ENCODE measurements at places on chromosomes 12 and 14.
A peak's percentile ranks its signal among the peaks of the same experiment; 100 is the strongest.

- no peak for DNase-seq
These were observed 731.2 kb downstream of the RERGL start for GRCh38 chr12:17358835-17359234.

GRCh38 chr12:23504043-23504442, 445.4 kb downstream of the SOX5 start:
- DNase-seq = no peak

DNA sequence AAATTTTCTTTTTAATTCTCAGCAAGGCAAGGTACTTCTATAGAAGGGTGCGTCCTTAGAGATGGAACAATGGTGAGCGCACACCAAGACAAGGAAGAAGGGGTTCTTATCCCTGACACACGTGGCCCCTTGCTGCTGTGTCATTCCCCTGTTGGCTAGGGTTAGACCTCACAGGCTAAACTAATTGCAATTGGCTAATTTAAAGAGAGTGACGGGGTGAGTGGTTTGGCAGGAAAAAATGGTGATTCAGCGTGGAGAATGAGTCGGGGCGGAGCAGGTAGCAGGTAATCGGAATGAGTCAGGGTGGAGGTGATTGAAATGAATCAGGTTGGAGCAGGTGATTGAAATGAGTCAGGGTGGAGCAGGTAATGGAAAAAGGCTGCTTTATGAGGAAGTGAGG, 36.3 kb upstream of the HECTD1 start:
- no peak for DNase-seq

DNA sequence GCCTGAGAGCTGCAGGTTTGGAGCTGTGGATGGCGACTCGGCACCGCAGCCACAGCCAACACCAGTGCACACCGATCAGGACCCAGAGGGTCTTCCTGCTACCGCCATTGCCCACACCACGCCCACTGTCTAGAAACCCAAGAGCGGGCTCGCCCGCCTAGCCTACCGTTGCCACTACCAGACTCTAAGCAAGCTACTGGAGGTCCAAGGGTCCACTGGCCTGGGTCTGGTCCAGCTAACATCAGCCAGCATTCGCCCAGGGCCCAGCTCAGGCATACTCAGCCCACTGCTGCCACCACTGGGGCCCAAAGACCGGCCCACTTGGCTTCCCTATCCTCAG, 30.5 kb upstream of the MON2 start:
- no peak for DNase-seq

DNA sequence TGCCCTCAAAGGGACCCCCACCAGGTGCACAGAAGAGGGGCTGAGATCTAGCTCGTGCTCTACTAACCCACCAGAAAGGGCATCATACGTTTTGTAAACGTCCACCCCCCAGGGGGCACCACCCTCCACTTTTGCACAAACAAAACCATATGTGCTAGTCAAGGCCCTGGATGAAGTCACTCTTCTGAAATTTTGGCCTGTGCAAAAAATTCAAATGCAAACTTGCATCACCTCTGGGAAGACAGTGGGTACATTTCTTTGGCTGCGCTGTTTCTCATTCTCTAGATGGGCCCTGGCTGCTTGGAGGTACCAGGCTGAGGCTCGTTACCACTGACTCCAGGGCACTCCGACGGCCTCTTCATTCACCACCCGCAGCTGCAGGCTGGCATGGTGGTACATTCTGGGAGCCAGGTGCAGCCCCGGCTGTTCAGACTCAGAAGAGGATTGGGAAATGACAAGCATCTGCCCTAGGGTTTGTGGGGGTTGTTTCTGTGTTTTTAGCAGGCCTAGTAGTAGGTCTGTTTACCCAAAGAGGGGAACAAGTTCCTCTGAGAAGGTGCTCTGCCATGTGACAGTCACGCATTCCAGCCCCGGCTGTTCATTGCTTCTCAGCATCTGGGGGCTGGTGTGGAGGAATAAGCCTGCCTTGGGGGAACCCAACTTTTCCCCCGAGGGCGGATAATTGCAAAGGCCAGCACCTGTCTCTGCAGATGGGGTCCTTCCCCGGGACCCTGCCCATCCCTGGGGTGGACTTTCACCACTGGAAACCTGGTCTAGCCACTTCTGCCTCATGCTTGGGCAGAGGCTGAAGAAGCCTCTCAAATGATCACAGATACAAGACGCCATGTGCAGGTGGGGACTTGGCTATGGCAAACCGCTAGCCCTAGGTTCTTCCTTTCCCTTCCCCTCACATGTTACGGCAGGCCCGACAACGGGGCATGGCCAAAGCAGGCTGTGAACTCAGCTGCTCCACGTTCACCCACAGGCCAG, 147.6 kb downstream of the DPF3 start:
- DNase-seq = no peak

GRCh38 chr14:19823765-19824164, 20.2 kb downstream of the OR4N2 start:
- DNase-seq = no peak

DNA sequence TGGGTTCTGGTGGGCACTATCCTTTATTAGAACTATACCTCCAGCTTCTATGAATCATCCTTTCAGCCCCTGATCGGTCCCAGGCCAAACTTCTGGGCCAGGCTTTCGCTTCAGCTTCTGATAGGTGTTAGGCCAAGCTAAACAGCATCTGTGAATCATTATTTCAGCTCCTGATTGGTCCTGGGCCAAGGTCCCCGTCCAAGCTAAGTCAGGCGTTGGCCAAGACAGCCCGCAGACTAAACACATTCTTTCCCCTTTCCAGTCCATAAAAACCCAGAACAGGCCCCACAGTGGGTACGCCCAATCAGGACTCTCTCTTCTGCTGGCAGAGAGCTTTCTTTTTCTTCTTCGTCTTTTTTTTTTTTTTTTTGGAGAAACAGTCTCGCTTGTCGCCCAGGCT, 1808.9 kb upstream of the SEL1L start:
- peak; percentile 90 for DNase-seq

DNA sequence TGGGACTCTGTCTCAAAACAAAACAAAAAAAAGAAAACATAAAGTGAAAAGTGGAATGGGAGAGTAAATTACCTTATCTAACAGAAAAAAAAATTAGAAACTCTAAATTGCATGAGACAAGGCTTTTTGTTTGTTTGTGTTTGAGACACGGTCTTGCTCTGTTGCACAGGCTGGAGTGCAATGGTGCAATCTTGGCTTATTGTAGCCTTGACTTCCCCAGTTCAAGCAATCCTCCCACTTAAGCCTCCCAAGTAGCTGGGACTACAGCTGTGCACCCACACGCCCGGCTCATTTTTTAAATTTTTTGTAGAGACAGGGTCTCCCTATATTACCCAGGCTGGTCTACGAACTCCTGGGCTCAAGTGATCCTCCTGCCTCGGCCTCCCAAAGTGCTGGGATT, 17.9 kb upstream of the FBXO34 start:
- DNase-seq = no peak

GRCh38 chr12:53231671-53231920, 413 bp downstream of the RARG start:
- DNase-seq = no peak

DNA sequence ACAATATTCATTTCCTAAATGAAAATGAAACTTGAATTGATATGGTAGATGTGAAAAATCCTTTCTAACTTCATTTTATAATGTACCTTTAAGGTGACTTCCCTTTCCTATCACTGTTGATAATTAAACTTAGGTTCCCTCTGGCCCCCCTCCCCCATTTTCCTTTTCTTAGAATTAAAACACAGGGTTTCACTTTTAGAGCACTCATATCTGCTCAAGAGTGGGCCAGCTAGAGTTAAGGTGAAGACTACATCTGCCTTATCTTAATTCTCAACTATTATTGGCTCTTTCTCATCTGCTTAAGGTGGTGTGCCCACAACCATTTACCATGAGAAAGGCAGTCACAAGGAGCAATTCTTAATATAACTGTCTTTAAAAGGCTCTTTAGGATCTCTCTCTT, 49.7 kb downstream of the LIN52 start:
- DNase-seq = no peak

GRCh38 chr12:130716969-130717366, 869 bp upstream of the RIMBP2 start:
- DNase-seq = no peak

DNA sequence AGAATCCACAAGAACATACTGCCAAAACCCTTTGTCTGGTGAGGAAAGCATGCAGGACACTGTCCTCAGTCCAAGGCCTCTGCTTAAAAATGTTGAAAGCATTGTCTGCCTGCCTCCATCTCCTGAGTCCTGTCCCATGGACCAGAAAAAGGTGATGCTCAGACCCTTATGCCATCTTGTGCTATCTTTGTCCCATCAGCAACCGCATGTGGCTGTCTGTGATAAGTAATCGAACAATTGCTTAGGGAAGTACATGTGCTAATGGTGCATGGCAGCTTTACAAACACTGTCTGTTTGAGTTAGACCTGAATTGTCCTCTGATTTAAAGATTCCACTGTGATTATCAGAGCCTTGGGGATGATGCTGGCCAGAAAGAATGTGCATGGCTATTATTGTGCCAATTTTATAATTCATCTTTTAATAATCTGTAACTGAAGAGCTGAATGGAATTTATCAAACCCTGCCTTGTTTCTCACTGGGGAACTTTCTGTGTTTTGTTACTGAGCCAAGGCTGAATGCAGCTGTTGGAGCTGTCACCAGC, 177.5 kb downstream of the DACT1 start:
- DNase-seq = no peak

- DNase-seq = no peak
These were observed 11.9 kb downstream of the GLTP start for GRCh38 chr12:109868182-109869051.

DNA sequence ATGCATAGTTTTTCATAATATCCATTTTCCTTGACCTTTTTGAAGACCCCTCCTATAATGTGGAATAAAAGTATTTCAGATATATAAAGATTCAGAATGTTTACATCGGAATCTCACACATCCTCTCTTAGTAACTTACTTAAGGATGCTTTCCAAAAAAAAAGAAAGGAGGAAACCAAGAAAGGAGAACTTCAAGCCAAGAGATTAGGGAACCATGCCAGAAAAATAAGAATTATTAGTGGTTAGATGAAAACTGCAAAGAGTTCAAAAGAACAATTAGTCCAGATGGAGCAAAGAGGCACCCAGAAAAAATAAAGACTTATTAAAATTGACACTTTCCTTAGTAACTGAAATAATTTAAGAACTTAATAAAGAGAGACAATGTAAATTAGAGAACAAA, 179.2 kb downstream of the DUSP6 start:
- DNase-seq = no peak
